ENCODE measurements at places on chromosomes 5 and 9.
A peak's percentile ranks its signal among the peaks of the same experiment; 100 is the strongest.

- no peak for DNase-seq
Observed at GRCh38 chr9:121950441-121950840, 142.7 kb downstream of the TTLL11 start.

- DNase-seq: no peak
Observed at GRCh38 chr5:133256276-133256675, 204.5 kb downstream of the HSPA4 start.

DNA sequence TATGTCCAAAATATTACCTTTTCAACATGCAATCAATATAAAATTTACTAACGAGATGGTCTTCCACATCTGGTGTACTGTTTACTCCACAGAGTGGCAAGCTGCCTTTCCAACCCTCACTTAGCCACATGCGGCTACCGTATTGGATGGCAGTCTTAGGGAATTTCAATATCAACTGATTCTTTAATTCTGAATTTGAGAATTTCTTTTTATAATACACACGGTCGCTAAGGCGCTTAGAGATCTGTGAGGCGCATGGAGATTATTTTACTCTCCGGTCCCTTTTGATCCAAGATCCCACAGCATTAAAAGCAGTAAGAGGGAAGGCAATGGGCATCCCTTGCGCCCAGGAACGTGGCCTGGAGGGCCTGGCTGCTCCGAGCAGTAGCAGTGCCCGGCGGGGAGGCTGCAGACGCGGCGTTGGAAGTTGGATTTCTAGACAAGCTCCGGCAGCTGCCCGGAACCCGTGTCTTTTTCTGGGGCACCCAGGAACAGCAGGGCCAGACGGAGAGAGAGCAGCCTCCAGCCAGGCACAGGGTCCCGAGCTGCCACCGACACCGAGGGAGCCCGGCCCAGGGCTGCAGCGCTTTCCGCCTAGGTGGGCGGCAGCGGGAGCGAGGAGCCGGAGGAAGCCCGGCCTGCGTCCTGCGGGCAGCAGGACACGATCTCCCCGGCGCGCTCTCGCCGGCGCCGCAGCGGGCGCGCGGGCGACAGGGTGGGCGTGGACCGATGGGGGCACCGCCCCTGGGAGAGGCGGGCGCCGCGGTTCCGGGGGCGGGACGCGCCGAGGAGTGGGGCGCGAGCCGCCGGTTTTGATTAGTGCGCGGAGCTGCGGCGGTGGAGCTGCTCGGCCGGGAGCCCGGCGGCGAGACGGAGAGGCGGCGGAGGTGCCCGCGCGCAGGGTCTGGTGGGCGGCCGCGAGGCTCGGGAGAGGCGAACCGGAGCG, at the start of gene UGCG:
TSS of gene UGCG (plus strand) at position 819 of the 946 bp plus-strand sequence. CDS start 402 bp downstream, outside the sequence.
- DNase-seq: peak; percentile 88

- no peak for DNase-seq
Observed at GRCh38 chr9:131100445-131100844, 4.1 kb downstream of the AIF1L start.

GRCh38 chr5:157520911-157521703, 54.5 kb downstream of the ADAM19 start:
- no peak for DNase-seq

DNA sequence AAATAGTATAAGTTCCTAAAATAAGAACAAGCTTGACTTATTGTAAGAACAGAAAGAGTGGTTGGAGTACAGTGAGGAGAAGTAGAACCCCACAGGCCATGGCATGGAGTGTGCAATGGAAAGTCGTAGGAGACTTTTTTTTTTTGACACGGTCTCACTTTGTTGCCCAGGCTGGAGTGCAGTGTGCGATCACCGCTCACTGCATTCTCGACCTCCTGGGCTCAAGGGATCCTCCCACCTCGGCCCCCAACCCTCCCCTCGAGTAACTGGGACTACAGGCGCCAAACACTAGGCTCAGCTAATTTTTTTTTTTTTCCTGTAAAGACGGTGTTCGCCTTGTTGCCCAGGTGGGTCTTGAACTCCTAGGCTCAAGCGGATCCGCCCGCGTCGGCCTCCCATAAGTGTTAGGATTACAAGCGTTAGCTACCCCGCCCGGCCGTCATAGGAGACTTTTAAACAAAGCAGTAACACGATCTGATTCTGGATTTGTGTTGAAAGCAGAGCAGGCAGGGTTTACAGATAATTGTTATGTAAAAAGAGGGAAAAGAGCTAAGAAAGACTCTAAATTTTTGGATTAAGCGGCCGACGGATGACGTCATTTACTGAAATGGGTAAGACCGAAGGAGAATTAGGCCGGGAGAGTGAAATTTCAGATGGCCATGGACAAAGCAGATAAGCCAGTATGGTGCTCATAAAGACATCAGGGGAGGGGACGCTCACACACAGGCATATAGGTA, 752 bp downstream of the TSTD2 start:
- DNase-seq: no peak

DNA sequence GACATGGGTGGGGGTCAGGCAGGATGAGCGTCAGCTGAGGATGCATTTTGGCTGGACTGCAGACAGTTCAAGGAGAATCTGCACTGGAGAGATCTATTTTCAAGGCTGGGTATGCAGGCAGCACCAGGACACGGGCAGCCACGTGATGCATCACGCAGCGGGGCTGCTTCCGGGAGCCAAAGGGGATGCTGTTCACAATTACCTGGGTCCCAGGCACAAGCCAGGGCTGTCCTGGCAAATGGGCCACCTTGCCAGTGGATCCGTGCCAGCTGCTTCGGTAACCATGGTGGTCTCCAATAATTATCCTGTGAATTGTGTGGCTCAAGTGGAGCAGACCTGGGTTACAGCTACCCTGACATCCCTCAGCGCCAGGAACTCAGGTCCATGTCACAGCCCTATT, 17.5 kb downstream of the DBH start:
- no peak for DNase-seq

GRCh38 chr5:6448622-6449464, at the start of gene UBE2QL1:
TSS of gene UBE2QL1 (plus strand) at chr5:6448859. CDS start at chr5:6448894, 35 bp downstream.
- DNase-seq: peak; percentile 2

GRCh38 chr5:77180167-77181081, 30.1 kb upstream of the PDE8B start:
- DNase-seq: peak; percentile 28

DNA sequence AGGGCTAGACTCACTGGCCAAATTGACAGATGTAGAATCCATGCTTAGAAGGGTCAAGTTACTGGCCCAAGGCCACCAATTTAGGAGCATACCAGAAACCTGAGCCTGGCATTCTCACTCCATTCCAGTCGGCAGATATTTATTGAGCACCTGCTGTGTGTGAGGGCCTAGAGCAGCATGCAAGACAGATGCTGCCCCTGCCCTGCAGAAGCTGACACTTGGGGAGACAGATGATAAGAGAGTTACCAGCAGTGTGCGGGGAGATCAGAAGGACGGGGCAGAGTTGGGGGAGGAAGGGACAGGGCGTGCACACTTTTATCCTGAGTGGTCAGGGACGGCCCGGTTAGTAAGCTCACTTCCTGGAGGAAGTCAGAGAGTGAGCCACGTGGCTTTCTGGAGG, 111.5 kb upstream of the RAPGEF1 start:
- no peak for DNase-seq

DNA sequence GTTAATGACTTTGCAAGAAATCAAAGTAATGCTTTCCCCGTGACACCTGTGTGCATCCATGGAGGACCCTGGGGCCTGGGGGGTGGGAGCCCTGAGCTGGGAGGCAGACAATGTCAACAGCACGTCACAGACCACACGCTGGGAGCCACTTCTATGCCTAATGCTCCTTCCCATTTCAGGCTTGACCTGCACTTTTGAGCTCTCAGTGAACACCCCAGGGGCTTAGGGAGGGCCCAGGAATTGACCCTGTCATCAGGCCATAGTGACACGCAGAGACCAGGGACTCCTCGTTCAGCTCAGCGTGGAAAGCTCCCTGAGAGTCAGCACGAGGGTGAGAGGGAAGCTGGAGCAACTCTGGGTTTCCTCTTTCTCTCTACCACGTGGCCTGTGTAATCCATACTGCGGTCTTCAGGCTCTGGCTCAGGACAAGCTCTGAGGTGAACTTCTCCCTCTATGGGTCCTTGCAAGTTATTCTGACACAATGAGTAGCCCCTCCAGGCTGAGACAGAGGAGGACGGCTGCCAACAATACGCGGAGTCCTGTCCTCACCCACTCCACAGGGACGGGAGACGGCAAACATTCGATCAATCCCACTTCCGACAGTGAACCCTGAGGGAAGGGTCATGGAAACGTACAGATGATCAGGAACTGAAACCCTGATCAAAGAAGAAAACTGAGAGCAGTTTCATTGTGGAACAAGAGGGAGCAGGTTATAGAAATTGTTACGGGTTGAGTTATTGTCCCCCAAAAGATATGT, 130.8 kb upstream of the IRX4 start:
- no peak for DNase-seq

DNA sequence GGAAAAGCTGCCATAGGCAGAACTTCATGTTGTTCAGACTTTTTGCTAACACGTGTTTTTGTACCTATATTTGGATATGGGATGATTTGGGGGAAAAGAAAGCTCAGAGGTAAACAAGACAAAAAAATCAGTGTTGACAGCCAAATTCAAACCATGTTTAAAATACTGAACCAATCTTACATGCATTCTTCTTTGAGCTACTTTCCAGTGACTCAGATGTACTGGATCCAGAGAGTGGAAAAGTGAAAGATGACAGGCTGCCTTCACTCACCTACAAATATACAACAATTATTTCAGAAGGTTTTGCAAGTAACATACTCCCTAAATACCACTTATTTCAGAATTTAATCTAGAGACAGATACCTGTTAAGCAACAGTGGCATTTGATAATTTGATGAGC, 165.7 kb downstream of the MPDZ start:
- no peak for DNase-seq

- peak; percentile 20 for DNase-seq
Observed at GRCh38 chr5:105101577-105101976, 1539.0 kb upstream of the NUDT12 start.

DNA sequence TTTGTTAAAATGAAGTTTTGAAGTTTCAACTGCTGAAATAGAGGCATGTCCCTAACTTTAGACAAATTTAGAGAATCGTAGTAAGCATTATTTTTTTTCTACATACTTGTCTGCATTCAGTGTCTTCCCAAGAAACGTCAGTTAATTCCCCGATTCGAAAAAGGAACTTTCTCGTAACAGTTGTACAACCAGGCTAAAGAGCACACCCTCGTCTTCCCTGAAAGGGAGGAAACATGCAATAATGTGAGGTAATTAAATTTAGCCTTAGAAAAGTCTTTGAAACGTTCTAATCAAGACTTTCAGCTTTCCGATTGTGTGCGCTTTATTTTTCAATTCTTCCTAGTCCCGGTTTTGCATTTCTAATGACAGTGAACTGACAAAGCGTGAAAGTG, 374 bp upstream of the SLC1A3 start:
- peak; percentile 34 for DNase-seq

GRCh38 chr5:34498572-34498971, 157.6 kb upstream of the RAI14 start:
- no peak for DNase-seq

GRCh38 chr5:68149189-68149588, 66.4 kb upstream of the PIK3R1 start:
- DNase-seq: no peak

DNA sequence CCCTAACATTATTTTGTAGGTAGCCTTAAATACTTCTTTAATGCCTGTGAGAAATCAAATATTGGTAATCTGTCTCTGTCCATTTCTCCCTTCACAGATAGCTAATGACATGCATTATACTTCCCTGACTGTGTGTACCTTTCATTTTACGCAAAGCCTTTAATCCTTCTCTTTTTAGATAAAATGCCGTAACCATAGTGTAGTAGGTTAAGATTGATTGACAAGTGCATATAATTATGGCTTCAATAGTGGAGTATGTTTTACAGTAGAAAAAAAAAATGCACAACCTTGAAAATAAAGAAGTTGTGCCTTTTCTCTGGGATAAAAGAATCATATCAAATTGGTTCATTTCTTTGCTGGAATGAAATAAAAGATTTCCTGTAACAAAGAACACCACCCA, 559.6 kb upstream of the GRAMD2B start:
- no peak for DNase-seq

DNA sequence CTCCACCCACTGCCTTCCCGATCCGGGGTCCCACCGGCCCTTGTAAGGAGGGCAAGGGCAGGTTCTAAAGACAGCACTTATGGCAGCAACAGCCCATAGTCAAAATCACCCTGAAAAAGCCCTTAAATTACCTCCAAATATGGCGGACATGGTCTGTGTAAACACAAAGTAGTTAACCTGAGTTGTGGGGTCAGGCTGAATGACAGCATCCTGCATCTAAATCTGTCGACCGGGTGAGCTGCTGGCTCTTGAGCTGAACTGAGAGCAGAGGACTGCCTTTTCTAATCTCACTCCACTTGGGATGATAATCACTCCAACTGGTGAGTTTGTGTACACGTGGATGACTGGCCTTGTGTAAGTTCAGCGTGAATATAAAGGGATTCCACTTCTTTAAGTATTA, 249.6 kb downstream of the DENND1A start:
- no peak for DNase-seq

GRCh38 chr5:170289121-170289520, 8.5 kb downstream of the LCP2 start:
- DNase-seq: no peak

GRCh38 chr9:126114409-126114760, 212.2 kb upstream of the MVB12B start:
- no peak for DNase-seq

GRCh38 chr5:2847608-2848007, 96.1 kb upstream of the IRX2 start:
- DNase-seq: no peak

DNA sequence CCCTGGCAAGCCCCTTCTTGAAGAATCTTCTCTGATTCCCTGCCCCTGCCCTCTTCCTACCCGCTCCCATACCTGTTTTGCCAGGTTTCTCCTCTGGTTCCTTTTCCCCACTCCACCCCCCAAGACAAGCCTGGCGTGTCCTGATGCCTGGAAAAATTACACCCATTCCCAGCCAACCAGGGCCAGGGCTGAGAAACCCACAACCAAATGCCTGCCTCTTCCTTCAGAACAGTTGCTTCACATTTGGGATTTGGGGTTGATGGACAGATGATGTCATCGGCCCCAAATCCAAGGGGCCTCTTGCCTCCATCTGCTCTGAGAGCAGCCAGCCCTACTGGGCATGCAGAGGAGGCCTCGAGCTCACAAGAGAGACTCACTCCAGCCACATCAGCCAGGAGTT, 8.8 kb upstream of the NEK6 start:
- DNase-seq: no peak

DNA sequence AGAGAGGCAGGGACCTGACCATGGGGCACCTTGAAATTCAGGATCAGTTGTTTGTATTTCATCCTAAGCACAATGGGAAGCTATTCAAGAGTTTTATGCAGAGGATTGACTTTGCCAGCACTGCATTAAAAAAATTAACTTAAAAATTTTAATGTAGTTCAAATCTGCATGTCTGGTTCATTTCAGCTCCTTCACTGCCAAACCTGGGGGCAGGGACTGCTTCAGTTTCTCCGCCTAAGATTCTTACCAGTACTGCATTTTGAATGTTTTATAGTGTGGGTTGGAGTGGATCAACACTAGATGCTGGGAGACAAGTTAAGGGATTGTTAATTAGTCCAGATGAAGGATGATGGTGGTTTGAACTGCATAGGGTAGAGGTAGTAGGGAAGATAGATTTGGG, 15.7 kb upstream of the MSMP start:
- no peak for DNase-seq

- no peak for DNase-seq
Observed at GRCh38 chr9:77667151-77667550, 19.0 kb upstream of the GNA14 start.

GRCh38 chr5:87421307-87421706, 8.6 kb upstream of the CCNH start:
- no peak for DNase-seq
